ENCODE measurements at places on chromosomes 2 and 18.

DNA sequence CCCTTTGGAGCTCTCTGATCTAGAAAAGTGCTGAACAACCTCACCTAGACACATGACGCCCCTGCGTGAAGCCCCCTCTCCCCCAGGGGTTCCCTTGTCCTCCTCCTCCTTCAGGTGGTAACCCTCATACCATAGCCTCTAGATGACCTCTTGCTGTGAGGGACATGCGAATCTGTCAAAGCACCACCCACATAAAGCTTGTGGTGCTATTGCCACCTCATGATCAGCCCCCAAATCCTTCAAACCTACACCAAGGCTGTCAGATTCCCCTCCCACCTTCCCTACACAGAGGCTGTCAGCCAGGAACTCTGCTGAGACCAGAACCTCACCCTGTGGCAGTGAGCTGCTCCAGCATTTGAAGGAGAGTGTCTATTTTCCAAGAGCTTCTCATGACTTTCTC is 43.1 kb upstream of the TEX51 start:
- DNase-seq = no peak

GRCh38 chr2:49687918-49688317 is 533.6 kb upstream of the FSHR start:
- DNase-seq = no peak

DNA sequence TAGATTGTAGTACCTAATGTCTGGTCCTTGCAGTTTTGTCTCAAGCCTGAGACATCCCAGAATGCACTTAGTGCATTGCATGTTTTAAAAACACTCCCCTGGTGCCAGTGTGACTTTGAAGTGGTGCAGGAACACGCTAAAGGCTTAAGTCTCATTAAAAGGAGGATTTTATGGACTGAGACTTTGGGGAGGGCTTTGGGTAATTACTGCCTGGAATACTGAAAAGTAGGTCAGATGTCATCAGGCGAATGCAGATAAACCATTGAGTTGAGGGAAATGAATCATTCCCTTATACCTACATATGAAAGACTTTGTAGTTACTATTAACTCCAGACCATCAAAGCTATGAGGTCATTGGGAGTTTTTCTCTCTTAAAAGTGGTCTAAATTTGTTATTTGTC is 3.0 kb upstream of the OSBPL1A start:
- DNase-seq = no peak

DNA sequence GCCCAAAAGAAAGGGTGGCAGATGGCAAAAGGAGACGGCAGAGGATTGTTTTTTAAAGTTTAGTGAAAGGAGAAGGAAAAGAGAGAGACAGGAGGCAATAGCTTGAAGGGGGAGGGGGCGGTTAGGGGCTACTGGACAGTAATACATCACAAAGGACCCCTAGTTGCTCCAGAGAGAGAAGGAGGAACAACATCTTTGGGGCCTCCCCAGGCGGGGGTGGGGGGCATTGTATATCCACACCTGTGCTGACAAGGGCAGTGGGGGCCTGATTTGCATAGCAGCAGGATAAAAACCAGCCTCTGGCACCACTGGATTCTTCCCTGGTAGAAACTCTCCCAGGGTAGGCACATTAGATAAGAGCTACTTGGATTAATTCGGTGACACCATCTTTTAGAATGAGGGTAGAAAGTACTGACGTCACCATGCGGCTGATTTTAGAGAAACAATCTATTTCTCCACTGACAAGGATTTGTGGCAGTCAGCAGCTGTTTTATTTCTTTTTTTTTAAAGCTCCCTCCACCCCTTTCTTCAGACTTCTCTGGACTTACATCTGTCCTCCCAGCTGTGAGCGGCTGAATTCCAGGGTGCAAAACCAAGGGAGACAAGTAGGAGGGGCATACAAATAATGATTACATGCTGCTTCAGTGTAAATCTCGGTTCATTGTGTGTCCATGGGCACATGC is 199.8 kb upstream of the NRP2 start:
- DNase-seq = no peak

GRCh38 chr2:121167411-121167810 is 117.6 kb downstream of the TFCP2L1 start:
- no peak for DNase-seq

DNA sequence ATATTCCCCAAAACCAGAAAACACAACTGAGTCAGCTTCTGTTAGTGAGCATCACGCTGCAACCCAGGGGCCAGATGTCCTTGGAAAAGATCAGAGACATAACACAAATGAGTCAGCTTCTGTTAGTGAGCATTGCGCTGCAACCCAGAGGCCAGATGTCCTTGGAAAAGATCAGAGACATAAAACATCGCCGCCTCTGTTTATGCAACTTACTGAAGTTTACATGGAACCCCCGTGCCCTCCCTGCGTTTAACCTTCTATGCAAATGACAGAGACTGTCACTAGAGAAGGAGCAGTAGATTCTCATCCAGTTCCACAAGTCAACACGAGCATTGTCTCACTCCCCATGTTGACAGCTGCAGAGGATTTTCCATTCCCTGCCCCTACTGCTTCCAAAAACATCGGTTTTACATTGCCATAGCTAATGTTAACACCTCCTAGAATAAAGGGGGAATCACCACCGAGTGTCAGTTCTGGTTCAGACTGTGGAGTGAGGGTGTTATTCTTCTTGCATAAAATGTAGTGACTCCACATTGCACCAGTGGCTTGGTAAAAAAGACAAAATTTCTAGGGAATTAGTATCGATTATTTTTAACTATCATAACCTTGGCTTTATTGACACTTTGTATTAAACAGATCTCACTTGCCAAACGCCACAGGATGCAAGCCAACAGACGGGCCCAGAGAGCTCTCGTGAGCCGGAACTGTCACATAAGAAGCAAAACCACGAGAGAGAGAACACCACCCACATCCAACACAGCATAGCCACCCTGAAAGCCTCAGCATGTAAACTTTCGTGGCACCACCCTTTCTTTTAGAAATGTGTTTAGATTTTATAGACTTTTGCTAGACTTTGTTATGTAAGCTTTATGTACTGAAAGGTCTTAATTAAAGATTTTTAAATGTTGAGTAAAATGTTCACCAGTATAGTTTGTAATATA is 87.7 kb downstream of the SH3YL1 start:
- no peak for DNase-seq

GRCh38 chr2:45849491-45850283 is 198.2 kb downstream of the PRKCE start:
- no peak for DNase-seq

- no peak for DNase-seq
Measured at GRCh38 chr18:23340661-23341060, 112.4 kb upstream of the RIOK3 start.

DNA sequence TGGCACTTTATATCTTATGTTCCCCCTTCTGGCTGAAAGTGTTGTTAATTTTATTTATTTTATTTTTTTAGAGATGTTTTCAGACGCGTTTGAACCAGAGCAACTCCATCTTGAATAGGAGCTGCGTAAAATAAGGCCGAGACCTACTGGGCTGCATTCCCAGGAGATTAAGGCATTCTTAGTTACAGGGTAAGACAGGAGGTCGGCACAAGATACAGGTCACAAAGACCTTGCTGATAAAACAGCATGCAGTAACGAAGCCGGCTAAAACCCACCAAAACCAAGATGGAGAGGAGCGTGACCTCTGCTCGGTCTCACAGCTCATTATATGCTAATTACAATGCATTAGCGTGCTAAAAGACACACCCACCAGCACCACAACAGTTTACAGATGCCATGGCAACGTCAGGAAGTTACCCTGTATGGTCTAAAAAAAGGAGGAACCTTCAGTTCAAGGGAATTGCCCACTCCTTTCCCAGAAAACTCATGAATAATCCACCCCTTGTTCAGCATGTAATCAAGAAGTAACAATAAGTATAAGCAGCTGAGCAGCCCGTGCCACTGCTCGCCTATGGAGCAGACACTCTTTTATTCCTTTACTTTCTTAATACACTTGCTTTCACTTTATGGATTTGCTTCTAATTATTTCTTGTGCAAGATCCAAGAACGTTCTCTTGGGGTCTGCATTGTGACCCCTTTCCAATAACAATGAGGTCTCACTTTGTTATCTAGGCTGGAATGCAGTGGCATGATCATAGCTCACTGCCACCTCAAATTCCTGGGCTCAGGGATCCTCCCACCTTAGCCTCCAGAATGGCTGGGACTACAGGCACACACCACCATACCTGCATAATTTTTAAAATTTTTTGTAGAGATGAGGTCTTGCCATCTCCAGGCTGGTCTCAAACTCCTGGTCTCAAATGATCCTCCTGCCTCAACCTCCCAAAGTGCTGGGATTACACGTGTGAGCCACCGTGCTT is 55.9 kb downstream of the CACNB4 start:
- no peak for DNase-seq

DNA sequence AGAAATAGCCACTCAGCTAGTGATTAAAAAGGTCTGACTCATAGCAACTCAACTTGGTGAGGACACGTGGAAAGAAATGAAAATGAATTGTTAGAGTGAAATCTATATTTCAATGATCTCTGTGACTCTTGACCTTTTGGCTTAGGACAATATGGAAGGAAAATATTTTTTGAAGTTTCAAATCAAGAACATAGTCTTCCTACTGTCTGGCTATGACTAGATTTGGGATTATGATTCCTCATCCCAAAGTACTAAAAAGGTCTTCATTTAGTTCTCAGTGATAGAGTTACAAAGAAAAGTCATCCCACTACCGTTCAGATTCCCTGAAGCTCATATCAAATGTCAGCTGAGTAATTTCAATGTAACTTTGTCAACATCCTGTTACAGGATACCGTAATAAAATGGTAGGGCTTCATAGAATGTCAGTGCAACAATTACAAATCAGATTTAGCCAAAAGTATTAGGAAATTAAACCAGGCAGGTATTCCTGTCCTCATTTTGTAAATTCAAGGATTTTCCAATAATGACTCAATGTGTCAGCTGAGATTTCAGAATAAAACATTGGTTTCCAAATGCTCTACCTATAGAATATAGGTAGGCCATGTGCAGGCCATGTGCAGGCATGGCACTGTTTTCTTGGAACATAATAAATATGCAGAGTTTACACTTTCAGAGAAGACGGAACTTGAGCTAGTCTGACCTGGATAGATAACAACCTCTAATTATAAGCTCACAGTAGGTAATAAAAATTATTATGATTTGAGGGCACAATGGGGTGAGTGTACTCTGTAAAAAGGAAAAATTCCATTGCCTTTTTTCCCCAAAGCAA is 36.0 kb downstream of the ANKRD29 start:
- DNase-seq = no peak

DNA sequence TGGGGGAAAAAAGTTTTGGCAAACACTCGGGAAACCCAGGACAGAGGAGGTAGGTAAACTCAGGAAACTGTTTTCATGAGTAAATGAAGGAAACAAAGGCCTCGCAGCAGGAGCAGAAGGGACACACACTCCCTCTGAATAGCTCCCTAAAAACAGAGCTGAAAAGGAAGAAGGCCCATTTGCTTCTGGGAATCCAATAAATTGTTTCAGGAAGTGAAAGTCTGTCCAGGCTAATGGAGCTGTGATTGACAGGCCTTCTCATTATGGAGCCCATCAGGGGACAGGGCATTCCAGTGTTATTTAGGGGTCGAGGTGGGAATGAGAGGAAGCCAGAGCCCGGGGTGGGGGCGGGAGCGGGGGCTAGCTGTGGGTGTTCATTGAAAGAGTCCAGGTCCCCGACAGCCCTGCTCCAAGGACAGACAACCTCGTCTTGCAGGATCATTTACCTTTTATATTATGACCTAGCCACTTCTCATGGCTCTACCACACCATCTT is 81.2 kb downstream of the GBX2 start:
- no peak for DNase-seq

DNA sequence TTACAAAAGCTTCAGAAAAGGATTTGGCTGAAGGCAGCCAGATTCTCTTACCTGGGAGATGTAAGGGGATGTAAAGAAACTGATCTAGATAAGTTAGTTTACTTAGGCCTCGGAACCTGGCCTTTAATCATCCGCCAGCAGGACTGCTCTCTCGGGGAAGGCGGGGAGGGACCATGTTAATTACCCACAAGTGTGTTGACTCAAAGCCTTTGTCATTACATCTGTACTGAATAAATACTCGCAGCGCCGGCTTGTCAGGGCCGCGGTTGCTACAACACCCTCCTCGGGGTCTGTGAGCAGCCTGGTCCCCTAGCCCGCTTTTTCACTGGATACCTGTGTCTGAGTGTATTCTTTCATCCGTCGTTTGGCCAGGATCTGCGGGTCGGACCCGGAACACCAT is 6.7 kb downstream of the CHMP3 start:
- no peak for DNase-seq

- DNase-seq = no peak
Measured at GRCh38 chr2:239557516-239557915, 156.7 kb upstream of the HDAC4 start.

GRCh38 chr18:49611316-49611715 is 49.5 kb downstream of the LIPG start:
- no peak for DNase-seq

DNA sequence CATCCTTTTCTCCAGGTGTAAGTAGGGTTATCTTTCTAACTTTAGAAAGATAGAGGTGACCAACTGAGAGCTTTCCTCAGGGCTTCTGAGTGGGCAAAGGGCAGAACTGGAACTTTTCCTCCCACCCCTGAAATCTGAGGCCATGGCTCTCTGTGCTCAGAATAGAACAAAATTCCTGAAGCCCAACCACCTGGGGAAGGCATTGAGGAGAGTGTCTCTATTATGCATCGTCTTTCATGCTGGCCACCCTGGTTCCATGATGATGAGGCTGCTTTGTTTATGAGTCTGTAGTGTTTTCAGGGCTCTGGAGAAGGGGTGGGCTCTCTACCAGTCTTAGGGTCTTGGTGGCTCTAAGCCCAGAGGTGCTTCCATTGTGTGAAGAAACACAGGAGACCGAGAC is 30.7 kb upstream of the IL1R1 start:
- no peak for DNase-seq

DNA sequence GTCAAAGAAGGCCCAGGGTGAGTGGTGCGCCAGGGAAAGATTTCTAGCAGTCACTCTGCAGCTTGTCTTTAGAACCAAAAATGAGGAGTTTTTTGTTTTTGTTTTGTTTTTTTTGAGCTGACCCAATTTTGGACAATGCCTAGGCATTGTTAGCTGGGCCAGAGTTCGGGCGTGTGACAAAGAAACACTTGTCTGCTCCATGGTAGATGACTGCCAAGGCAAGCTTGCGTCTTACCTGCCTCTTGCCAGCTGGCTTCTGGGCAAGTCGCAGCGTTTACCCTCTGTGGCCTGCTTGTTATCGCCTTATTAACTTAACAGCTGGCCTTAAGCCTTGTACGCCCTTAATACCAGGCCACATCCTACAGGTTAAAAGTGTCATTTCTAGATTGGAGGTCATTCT is 114.3 kb downstream of the GALNT1 start:
- no peak for DNase-seq
